Upper lobe of left lung (tissue), 6 donors: ENCODE measurements at places on chromosomes 3 and 15. TPM values are rescaled to one million over a fixed set of nuclear protein-coding genes. Genes with fewer than 3 reads are reported as not detected.

DNA sequence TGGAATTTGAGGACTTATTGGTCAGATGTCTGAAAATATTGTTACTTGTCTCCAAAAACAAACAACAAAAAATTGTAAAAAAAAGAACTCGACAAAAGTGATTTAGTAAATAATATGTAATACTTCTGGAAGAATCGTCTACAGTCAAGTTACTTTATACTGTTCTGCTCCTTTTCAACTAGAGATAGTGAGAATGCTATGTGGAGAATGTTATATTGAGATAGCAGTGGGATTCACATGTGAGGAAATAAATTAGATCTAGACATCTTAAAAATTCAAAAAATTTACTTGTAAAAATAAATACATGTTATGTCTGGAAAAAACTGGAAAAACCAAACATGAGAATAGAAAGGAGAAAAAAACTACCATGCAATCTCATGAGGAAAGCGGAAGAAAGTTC is 64.9 kb downstream of the SGO1 start:
- H3K27me3 ChIP-seq: no peaks in the 10 kb centered on the region
- peaks cover 16% of the 10 kb centered on the region for H3K36me3 ChIP-seq

GRCh38 chr15:85753261-85753660 is 41.5 kb downstream of the KLHL25 start:
- H3K4me1 ChIP-seq: peaks cover 27% of the 10 kb centered on the region
- H3K27ac ChIP-seq: no peak overlapping the region
- no peaks in the 10 kb centered on the region for H3K27me3 ChIP-seq
- H3K4me3 ChIP-seq: no peak overlapping the region
- H3K36me3 ChIP-seq: peaks cover 8% of the 10 kb centered on the region

DNA sequence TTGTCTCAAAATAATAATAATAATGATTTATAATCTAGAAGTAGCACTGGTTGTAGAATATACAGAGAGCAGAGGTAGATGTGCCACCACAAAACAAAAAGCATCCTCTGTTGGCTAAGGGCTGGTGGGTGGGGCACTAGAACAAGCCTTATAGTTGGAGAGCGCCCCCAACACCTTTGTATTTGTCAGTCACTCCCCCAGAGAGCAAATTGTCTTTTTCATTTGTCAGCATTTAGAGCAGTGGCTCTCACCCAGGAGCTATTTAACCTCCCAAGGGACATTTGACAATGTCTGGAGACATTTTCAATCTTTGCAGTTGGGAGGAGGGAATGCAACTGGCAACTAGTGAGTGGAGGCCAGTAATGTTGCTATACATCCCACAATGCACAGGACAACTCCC is 6.3 kb downstream of the KAT2B start:
- no peak for DNase-seq
- H3K27me3 ChIP-seq: no peaks in the 10 kb centered on the region
- H3K4me3 ChIP-seq: no peak overlapping the region

DNA sequence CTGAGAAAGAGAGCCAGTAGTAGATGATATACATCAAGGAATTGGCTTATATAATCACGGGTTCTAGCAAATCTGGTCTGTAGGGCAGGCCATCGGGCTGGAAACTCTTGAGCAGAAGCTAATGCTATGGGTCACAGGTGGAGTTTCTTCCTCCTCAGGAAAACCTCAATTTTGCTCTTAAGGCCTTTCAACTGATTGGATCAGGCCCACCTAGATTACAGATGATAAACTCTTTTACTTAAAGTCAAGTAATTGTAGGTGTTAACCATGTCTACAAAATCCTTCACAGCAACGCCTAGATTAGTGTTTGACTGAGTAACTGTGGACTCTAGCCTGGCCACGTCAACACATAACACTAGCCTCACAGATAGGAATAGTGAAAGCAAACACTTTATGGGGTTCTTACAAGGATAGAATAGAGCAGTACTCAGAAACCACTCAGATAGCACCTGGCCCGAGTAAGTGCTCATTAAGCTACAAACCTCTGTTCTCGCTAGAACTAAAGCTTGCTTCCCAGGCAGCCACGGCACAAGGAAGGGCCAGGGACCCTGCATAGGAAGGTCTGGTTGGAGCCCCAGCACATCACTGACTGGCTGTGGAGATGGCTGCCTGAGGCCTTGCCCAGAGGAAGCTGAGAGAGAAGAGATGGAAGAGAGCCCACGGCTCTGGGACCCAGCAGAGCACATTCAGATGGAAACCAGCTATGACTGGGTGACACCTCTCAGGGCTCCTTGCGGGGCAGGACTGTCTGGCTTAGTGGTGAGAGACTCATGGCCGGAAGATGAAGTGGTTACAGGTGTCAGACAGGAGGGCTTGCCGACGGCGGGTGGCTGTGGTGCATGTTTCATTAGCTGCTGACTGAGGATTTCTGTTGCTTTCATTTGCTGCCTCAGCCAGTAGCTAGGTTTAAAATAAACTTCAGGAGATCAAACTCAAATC is 202.5 kb upstream of the TLE3 start:
- H3K36me3 ChIP-seq: no peaks in the 10 kb centered on the region
- no peak for DNase-seq
- no peaks in the 10 kb centered on the region for H3K27me3 ChIP-seq
- H3K4me3 ChIP-seq: no peak overlapping the region
- no peaks in the 10 kb centered on the region for H3K4me1 ChIP-seq

GRCh38 chr3:30476368-30477084 is 129.9 kb upstream of the TGFBR2 start:
- H3K36me3 ChIP-seq: no peaks in the 10 kb centered on the region
- H3K4me3 ChIP-seq: no peak overlapping the region
- no peak for DNase-seq
- H3K27ac ChIP-seq: no peak overlapping the region
- peaks cover 32% of the 10 kb centered on the region for H3K4me1 ChIP-seq
- H3K27me3 ChIP-seq: no peaks in the 10 kb centered on the region

DNA sequence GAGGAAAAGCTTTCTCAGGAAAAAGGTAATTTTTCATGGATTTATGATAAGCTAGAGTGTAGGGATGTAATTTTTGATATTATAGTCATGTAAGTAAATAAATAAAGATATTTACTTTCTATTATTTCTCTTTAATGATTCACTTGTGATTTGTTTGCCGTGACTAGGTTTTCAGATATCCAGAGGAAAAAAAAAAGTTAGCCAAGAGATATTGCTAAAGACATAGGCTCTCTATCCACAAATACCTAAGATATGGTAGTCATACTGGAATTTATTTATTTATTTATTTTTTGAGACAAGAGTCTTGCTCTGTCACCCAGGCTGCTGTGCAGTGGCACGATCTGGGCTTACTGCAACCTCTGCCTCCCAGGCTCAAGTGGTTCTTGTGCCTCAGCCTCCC is 59.9 kb downstream of the AP4E1 start:
- H3K27ac ChIP-seq: no peak overlapping the region
- DNase-seq: no peak
- peaks cover 28% of the 10 kb centered on the region for H3K36me3 ChIP-seq

- no peaks in the 10 kb centered on the region for H3K27me3 ChIP-seq
- H3K4me3 ChIP-seq: no peak overlapping the region
- DNase-seq: no peak
- no peaks in the 10 kb centered on the region for H3K4me1 ChIP-seq
- H3K36me3 ChIP-seq: no peaks in the 10 kb centered on the region
- H3K27ac ChIP-seq: no peak overlapping the region
These were observed 137.9 kb downstream of the KCNAB1 start for GRCh38 chr3:156258301-156258700.

DNA sequence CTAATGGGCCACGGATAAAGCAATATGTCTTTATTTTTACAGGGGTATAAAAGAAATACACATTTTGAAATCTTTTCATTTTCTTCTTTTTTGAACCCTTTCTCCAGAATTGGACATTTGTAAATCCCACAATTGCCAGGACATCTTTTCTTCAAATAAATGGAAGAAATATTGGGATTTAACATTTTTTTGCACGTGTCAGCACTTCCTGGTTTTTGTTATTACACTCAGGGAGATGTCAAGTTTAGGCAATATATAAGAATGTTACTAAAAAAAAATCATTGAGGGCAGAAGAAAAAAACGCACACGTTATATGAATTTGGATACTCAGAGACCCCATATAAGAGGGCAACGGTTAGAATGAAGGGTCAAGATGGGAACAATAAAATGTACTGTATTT is 78.3 kb upstream of the TMCO5A start:
- H3K4me1 ChIP-seq: no peaks in the 10 kb centered on the region
- H3K4me3 ChIP-seq: no peak overlapping the region
- no peak for DNase-seq
- no peaks in the 10 kb centered on the region for H3K27me3 ChIP-seq
- no peaks in the 10 kb centered on the region for H3K36me3 ChIP-seq

DNA sequence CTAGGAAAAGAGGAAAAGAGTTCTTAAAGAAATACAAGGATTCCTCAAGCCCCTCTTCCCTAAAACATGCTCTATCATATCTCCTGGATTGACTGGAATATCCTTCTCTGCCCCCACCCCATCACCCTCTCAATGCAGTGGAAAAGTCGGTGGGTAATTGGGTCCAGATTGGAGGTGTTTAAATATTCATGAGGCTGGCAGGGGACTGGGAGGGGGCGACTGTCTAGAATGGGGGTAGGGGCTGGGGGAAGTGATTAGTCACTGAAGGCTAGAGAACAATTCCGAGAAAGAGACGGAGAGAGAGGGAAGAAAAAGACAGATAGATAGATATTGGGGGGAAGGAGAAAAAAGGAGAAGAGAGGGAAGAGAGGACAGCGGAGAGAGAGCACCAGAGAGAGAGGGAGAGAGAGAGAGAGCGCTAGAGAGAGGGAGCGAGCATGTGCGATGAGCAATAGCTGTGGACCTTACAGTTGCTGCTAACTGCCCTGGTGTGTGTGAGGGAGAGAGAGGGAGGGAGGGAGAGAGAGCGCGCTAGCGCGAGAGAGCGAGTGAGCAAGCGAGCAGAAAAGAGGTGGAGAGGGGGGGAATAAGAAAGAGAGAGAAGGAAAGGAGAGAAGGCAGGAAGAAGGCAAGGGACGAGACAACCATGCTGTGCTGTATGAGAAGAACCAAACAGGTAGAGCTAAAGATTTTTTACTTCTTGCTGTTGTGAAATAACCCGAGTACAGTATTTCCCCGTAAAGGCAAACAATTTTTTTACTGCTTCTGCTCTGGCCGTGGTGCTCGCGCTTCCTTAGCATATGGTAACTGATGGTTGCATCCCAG is at the start of gene GAP43:
Gene GAP43, plus strand, starts transcription at position 467 of the 825 bp plus-strand sequence. Its CDS starts 180 bp downstream, at position 647.
- no peaks in the 10 kb centered on the region for H3K27me3 ChIP-seq
- no peaks in the 10 kb centered on the region for H3K36me3 ChIP-seq
- peak within 1 kb of the TSS; percentile 23 for H3K4me3 ChIP-seq
- H3K4me1 ChIP-seq: no peaks in the 10 kb centered on the region
- DNase-seq: no peak

GRCh38 chr3:195914648-195915473 is 6.5 kb upstream of the TNK2 start:
- H3K36me3 ChIP-seq: no peaks in the 10 kb centered on the region
- no peak for DNase-seq
- H3K27ac ChIP-seq: peak overlapping the region; percentile 80
- peaks cover 8% of the 10 kb centered on the region for H3K4me1 ChIP-seq
- H3K27me3 ChIP-seq: no peaks in the 10 kb centered on the region

DNA sequence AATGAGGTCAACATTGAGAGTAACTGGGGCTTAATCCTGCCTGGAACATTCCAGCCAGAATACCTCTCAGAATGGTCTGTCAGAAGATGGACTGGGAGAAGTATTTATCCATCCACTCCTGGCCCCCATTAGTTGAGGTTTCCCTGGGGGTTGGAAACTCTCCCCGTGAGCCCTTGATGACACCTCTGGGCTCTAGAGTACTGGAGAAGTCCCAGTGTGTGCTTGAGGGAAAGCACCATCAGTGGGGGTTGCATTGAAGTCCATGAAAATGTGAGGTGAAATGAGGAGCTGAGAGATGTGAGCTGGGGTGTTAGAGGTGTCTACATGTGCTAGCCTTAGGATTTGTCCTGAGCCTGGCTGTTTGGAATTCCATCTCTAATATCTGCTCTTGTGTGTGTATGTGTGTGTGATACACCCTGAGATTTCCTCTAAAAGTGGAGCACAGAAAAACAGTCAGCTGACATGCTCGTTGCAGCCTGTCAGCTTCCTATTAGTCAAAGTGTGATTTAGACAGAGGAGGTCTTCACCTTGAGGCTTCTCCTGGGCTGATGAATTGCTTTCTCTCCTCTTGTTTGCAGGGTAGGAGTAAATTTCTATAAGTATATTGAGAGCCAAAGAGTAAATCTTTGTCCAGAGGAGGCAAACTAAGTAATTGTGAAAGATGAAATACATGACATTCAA is 67.6 kb downstream of the NR1D2 start:
- H3K27me3 ChIP-seq: no peaks in the 10 kb centered on the region
- H3K4me3 ChIP-seq: no peak overlapping the region
- no peaks in the 10 kb centered on the region for H3K4me1 ChIP-seq
- DNase-seq: no peak
- H3K36me3 ChIP-seq: no peaks in the 10 kb centered on the region
- no peak overlapping the region for H3K27ac ChIP-seq

GRCh38 chr3:50345586-50346234 is at the start of gene ZMYND10:
Gene ZMYND10, minus strand, starts transcription at chr3:50345732. Its CDS starts 153 bp downstream, at chr3:50345579.
- no peak within 1 kb of the TSS for H3K27ac ChIP-seq
- H3K36me3 ChIP-seq: no peaks in the 10 kb centered on the region
- peaks cover 58% of the 10 kb centered on the region for H3K4me1 ChIP-seq
- no peaks in the 10 kb centered on the region for H3K27me3 ChIP-seq

DNA sequence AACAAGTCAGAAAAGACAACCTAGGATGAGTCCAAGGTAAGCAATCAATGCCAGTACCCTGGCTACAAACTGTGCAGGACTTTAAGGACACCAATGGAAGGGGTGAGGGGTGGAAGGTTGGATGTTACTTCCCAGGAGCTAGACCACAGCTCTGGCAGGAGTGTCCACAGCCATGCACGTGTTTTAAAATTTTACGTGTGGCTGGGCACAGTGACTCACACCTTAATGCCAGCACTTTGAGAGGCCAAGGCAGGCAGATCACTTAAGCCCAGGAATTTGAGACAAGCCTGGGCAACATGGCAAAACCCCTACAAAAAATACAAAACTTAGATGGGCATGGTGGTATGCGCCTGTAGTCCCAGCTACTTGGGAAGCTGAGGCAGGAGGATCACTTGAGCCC is 14.7 kb upstream of the HDC start:
- no peak overlapping the region for H3K4me3 ChIP-seq
- DNase-seq: no peak
- H3K4me1 ChIP-seq: no peaks in the 10 kb centered on the region
- no peak overlapping the region for H3K27ac ChIP-seq
- H3K36me3 ChIP-seq: peaks cover 28% of the 10 kb centered on the region

GRCh38 chr15:68360721-68361120 is 71.2 kb downstream of the ITGA11 start:
- H3K4me1 ChIP-seq: peaks cover 10% of the 10 kb centered on the region
- H3K36me3 ChIP-seq: no peaks in the 10 kb centered on the region
- no peaks in the 10 kb centered on the region for H3K27me3 ChIP-seq

STXBP5L gene
- total RNA-seq: not detected

TMEM41A gene
- 24.6 TPM for total RNA-seq

CLSTN2 gene
- 1.7 TPM for total RNA-seq

SLC9C1 gene
- total RNA-seq: not detected

SLC28A1 gene
- total RNA-seq: not detected

WDR76 gene
- total RNA-seq: 10.1 TPM

ALDH1A2 gene
- 7.3 TPM for total RNA-seq

TMCO5A gene
- total RNA-seq: not detected

ROPN1B gene
- total RNA-seq: 6.3 TPM

RBM5 gene
- 713 TPM for total RNA-seq

VEPH1 gene
- total RNA-seq: 229 TPM

KBTBD8 gene
- total RNA-seq: 1.9 TPM
